ENCODE measurements at places on chromosomes 3 and 15.

GRCh38 chr3:58897646-58898045 is 152.2 kb downstream of the CFAP20DC start:
- no peak for DNase-seq

- DNase-seq = no peak
Measured at GRCh38 chr3:173659972-173660371, 262.4 kb downstream of the NLGN1 start.

DNA sequence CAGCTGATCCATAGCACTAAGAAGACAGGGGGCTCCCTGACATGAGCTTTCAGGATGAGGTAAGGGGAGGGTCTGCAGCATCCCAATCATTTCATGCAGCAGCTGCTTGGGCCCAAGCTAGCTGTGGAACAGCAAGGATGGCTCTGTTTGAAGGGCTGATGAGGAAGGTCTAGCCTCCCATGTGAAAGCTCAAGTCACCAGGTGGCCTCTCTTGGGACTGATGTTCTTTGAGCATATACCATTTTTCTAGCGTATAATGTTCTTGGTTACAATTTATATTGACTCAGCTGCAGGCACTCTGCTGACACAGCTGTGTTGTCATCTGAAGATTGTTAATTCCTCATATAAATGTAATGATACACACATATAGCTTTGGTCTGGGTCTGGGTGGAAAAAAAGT is 87.0 kb downstream of the CD200R1L start:
- DNase-seq = no peak

DNA sequence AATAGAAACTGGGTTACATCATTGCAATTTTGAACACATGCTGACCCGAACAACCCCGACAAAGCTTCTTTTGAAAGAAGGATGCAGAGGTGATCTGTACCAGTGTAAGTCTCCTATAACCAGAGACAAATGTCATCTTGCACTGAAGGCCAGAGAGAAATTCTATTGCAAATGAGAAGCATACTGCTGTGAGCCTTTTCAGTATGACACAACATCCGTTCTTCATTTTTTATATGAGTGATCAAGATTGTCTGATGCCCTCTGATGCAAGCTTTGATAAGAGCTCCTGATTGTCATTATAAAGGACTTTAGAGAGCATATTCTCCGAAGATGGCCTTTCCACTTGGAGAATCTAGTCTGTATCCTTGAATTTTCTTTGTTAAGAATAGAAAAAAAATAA is 36.9 kb downstream of the PCOLCE2 start:
- DNase-seq = no peak

GRCh38 chr3:125191730-125192129 is 20.8 kb downstream of the SLC12A8 start:
- no peak for DNase-seq

DNA sequence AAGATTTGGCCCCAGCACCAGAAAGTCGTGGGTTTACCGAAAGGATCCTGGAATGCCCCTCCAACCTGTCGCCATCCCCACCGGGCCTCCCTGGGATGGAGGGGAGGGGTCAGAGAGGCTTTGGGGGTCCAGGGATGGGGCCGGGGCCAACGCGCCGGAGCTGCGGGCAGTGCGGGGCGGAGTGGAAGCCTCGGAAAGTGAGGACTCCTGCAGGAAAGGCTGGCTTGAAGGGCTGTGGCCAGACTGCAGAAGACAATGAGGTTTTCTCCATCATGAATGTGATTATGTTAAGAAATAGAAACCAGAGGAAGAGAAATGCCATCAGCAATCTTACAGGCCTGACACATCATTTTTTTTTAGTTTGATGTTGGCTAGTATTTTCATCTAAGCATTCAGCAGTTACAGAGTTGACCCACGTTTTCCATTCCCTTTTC is 738 bp downstream of the YEATS2 start:
- peak; percentile 19 for DNase-seq

GRCh38 chr15:61029082-61029481 is 200.0 kb downstream of the RORA start:
- DNase-seq = no peak

DNA sequence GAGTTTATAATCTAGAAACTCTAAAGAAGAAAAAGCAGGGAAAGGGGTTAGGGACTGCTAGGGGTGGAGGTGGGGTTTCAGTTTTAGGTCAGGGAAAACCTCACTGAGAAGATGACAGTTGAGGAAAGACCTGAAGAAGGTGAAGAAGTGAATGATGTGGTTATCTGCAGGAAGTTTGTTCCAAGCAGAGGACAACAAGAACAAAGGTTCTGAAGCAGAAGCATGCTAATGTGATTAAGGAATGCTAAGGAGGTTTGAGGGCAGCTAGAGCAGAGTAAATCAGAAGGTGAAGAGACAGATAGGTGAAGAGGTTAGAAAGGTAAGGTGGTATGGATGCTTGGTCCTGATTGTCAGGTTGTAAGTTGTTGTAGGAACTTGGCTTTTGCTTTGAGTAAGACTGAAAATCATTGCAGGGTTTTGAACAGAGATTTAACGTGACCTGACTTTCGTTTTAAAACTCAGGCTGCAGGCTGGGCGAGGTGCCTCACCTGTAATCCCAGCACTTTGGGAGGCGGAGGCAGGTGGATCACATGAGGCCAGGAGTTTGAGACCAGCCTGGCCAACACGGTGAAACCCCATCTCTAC is 8.6 kb downstream of the OXSR1 start:
- DNase-seq = no peak

DNA sequence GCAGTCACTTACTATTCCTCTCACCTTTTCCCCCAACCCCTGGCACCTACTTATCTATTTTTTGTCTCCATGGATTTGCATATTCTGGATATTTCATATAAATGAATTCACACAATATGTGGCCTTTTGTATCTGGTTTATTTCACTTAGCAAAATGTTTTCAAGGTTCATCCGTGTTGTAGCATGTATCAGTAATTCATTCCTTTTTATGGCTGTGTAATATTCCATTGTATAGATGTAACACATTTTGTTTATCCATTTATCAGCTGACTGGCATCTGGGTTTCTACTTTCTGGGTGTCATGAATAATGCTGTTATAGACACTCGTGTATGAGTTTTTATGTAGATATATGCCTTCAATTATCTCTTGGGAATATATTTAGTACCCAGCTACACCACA is 5.8 kb downstream of the MNS1 start:
- no peak for DNase-seq

- no peak for DNase-seq
Measured at GRCh38 chr15:63945838-63946298, 100.4 kb downstream of the DAPK2 start.

GRCh38 chr3:72659596-72659995 is 188.6 kb downstream of the SHQ1 start:
- no peak for DNase-seq

DNA sequence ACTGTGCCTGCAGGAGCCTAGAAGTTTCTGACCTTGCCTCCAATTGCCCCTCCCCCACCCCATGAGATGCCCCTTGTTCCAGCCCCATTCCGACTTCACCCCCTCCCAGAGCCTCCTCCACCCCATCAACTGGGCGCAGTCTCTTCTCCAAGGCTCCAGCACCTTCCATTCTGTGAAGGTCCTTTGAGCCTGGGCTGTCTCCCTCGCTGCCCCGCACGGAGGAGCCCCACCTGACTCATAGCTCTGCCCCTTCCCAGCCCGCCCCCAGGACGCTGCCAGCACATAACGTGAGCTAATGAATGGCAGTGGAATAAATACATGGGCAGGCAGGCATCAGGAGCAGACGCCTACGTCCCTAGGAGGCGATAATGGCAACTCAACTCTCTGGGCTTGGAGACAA is 113.1 kb downstream of the NUP210 start:
- DNase-seq = no peak

GRCh38 chr3:194686816-194687637 is 1.3 kb downstream of the FAM43A start:
- no peak for DNase-seq

GRCh38 chr3:77491961-77492360 is 452.1 kb downstream of the ROBO2 start:
- DNase-seq = no peak

- no peak for DNase-seq
Measured at GRCh38 chr3:155635056-155635455, 109.8 kb downstream of the PLCH1 start.

DNA sequence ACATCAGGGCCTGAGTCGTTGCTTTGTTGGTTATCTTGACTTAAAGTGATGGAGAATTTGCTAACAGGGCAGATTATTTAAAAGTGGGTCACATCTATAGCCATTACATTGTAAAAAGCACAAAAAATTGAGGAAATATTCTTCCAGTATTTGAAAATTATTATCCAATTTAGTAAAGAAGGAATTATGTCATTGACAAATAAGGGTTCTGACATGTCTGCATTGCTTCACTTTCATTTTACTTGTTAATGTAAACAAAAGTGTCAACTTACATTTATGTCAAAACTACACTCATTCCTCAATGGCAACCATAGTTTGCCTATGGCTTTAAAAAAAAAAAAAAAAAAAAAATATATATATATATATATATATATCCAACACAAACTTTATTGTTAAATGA is 3.4 kb upstream of the PARP14 start:
- no peak for DNase-seq

- no peak for DNase-seq
Measured at GRCh38 chr3:192696943-192697587, 30.3 kb downstream of the FGF12 start.

DNA sequence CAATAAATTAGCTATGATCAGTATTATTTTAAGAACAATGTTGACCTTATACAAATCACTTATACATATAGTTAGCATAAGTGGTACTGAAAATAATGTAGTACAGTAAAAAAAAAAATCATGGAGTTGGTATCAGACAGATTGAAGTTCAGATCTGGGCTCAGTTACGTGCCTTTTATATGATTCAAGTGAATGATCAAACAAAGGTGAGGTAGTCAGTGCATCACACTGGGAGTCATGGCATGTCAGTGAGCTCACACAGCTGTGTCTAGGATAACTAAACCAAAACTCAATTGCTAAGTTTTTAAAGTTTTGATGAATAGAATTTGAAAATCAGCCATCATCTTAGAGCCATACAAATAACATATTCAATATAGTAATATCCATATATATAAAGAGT is 11.2 kb upstream of the CCR8 start:
- DNase-seq = no peak

- no peak for DNase-seq
Measured at GRCh38 chr3:19030522-19030839, 117.8 kb upstream of the KCNH8 start.

GRCh38 chr3:123733341-123733740 is 148.5 kb upstream of the HACD2 start:
- no peak for DNase-seq

DNA sequence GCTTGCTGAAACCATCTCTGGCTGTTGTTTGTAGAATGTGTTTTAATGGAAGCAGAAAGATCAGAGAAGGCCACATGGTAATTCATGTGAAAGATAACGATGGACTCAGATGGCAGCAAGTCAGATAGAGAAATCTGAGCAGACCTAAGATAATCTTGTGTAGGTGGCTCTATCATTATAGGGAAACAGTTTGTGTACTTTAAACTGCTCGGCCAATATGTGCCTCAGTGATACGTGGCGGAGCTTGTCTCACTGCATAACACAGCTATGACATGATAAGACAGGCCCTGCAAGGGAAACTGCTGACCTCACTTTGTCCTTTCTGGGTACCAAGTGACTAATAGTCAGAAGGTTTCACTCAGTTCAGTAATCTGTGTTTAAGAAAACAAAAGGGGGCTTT is 51.0 kb downstream of the MME start:
- no peak for DNase-seq

All from MV-4-11 (cell line).